Esophagus muscularis mucosa (tissue), 4 donors: ENCODE measurements at places on chromosomes 4 and X. TPM values are rescaled to one million over a fixed set of nuclear protein-coding genes. Genes with fewer than 3 reads are reported as not detected.

CFAP99 gene
- total RNA-seq, result 1.5 TPM

RPL9 gene
- 5,181 TPM for total RNA-seq

HDX gene
- 7.9 TPM for total RNA-seq

DGAT2L6 gene
- total RNA-seq, result not detected

IL1RAPL1 gene
- total RNA-seq, result 0.42 TPM
